ENCODE measurements at places on chromosomes 13 and 19.
A peak's percentile ranks its signal among the peaks of the same experiment; 100 is the strongest.

DNA sequence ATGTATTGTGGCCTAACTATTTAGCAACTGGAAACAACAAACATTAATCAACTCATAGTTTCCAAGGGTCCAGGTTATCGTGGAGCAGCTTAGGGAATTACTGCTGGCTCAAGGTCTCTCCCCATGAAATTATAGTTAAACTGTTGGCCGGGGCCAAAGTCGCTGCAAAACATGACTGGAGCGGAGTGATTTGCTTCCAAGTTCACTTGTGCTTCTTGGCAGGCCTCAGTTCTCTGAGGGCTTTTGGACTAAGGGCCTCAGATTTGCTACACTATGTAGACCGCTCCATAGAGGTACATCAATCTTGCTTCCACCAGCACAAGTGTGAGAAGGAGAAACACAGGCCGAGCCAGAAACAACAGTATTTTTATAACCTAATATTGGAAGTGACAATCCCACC is 9.4 kb upstream of the KBTBD7 start:
- DNase-seq = no peak

- no peak for DNase-seq
Observed at GRCh38 chr13:41694545-41695301, 237.4 kb downstream of the RGCC start.

GRCh38 chr19:48393559-48394330 is at the start of gene GRIN2D:
GRIN2D (plus strand) TSS chr19:48393668; CDS start chr19:48398393, 4,725 bp downstream.
- no peak for DNase-seq

- DNase-seq = no peak
Observed at GRCh38 chr13:95155504-95155903, 145.7 kb downstream of the ABCC4 start.

GRCh38 chr13:48175185-48175584 is 57.8 kb upstream of the ITM2B start:
- DNase-seq = no peak

DNA sequence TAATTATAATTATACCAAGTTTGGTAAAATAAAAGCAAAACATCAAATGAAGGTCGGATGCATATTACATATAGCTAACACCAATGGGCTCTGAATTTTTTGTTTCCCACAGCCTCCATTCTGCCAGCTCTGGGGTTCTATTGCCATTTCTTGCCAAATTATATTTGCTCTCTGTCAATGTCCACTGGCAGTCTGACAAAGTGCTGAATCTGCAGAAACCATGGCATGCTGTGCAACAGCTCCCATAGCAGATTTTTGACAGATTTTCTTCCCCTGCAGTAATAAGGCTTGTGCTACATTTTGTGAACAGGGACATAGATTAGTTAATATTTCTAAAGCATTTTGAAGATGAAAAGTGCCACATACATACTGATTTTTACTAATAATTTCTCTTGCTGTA is 1102.1 kb downstream of the DIAPH3 start:
- no peak for DNase-seq

DNA sequence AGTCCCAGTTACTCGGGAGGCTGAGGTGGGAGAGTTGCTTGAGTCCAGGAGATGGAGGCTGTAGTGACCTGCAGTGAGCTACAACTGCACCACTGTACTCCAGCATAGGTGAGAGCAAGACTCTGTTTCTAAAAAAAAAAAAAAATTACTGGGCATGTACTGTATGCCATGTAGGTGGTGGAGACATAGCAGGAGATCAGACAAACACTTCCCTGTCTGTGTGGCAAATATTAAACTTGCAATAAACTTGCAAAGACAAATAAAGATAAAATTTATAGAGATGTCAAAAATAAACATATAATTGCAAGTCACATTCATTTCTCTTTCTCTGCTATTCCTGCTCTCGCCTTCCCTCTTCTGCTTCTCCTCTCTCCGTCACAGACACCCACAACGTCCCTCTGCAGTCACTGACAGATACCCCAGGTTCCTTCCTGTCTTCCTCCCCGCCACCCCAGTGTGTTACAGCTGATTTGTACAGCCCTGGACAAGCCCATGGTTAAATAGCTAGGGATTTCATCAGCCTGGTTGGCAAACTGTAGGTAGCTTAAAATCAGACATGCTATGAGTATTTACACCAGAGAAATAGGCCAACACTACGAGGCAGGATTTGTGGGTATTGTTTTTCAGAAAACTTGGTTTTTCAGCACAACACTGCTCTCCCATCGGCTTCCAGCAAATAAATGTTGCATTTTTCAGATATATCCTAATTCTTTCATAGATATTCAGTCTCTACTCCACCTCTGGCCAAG is 1.3 kb upstream of the CD177 start:
- DNase-seq = no peak

GRCh38 chr19:14497228-14497921 is 1.4 kb upstream of the GIPC1 start:
- DNase-seq = no peak

- DNase-seq = no peak
Observed at GRCh38 chr13:99819967-99820366, 151.6 kb downstream of the ZIC5 start.

GRCh38 chr19:17686023-17686521 is 2.1 kb downstream of the UNC13A start:
- no peak for DNase-seq

DNA sequence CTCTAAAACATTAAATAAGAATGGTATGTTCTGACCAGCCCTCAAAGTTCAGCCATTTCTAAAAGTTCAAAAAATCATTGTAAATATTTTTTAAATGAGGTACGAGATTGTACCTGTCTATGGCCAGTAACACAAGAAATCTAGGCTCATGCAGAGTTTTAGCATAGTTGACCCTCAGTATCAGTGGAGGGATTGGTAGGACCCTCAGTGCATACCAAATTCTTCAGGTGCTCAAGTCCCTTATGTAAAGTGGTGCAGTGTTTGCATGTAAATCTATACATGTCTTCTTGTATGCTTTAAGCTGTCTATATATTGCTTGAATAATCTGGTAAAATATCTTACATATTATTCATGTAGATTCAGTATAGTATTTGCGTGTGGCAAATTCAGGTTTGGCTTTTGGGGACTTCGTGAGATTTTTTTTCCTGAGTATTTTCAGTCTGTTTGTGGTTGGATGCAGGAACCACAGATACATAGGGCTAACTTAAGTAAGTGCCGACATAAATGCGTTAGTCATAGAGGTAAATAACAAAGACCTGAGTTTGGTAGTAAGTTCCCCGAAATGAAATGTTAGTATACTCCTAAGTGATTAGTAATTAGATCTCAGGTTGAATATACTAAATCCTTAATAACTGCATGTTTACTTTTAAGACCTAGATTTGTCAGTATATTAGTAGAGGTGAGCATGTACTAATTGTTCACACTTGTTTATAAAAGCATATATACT is 7.8 kb downstream of the MIR17HG start:
- DNase-seq = no peak

DNA sequence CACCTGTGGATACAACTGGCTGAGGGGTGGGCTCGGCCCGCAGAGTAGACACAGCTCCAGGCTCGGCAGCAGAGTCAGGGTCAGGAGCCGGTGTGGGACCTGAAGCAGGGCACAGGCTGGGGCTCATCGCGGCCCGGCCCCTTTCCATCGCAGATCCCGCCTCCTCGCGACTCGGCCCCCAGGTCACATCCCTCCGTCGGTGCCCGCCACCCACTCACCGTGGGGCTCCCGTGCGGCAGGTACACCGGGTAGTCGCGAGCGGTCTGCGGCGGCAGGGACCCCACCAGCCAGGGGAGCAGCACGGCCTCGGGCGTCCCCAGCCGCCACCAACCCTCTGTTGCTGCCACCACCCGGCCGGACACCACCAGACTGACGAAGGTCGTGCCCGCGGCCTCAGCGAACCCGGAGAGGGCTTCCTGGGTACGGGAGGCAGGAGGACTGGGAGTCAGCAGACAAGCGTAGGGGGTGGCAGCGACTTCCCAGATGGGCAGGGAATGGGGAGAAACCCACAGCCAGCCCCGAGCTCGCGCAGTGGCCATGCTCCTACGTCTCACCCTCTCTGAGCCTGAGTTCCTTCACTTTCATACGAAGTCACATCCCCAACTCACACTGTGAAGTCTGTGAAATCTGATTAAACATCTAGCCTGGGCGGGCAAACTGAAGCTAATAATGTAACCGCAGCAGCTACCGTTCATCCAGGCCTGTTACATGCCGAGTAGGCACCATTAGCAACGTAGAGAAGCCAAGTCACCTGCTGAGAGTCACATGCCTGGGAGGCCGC is 3.7 kb downstream of the FUZ start:
- peak; percentile 56 for DNase-seq

DNA sequence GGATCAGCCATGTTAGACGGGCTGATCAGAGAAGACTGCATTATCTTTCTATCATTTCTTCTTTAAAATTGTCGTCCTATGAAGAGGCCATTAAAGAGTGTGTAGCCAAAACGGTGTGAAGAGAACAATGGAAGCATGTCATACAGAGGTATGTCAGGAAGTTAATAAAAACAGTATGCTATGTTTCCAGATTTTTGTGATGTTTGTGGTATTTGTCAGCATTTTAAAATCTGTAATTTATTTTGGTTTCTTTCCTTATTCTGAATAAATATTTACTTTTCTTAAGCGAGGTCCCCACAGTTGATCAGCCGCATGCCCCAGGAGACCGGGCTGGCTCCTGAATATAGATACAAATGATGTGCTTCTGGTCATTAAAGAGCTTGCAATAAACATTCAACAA is 142.9 kb upstream of the SERP2 start:
- no peak for DNase-seq

- no peak for DNase-seq
Observed at GRCh38 chr13:87661471-87661870, 9.7 kb upstream of the SLITRK5 start.

GRCh38 chr13:106911020-106911419 is 343.1 kb upstream of the ARGLU1 start:
- DNase-seq = no peak

- peak; percentile 79 for DNase-seq
Observed at GRCh38 chr19:18469069-18469846, 31.3 kb upstream of the ISYNA1 start.

- no peak for DNase-seq
Observed at GRCh38 chr19:347946-348861, 3.6 kb upstream of the MIER2 start.

DNA sequence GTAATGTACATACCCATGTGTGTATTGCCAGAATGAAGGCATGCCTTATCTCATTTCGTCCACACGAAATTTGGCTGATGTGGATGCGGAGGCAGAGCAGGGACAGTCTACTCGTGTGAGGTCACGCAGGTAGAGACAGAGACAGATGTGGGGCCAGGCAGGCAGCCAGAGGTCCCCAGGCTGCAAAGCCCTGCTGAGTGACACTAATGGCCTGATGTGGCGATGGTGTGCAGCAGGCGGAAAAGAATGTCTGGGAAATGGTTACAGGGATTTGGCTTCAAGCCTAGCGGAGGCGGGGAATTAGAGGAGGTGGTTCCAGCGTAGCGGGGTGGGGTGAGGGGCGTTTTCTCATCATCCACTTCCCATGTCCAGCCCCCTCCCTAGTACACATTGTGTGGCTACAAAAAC is 4.2 kb upstream of the IZUMO2 start:
- DNase-seq = no peak

- no peak for DNase-seq
Observed at GRCh38 chr13:40770609-40770933, 419 bp downstream of the MRPS31 start.

DNA sequence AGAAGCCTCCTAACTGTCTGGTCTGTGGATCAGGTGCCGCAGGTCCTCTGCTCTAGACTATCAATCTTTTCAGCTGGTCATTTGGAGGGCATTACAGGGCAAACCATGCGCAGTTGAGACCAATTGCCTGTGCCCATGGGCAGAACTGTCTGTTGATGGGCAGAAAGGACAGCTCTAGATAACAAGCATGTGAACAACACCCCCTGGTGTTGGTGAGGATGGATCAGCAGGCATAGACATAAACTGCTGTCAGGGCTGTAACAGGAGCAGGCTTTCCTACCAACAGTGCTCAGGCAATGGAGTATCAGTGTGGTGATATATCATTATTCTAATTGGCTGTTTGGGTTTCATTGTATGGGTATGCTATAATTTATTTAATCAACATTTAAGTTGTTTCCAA is 104.7 kb upstream of the KL start:
- DNase-seq = peak; percentile 36

GRCh38 chr19:41373993-41374392 is 2.3 kb upstream of the TMEM91 start:
- DNase-seq = no peak

Data from activated CD4-positive, alpha-beta T cell treated with anti-CD3 and anti-CD28 coated beads for 48 hours (primary cell).